DND-41 (cell line): ENCODE measurements at places on chromosomes 12 and 14.

DNA sequence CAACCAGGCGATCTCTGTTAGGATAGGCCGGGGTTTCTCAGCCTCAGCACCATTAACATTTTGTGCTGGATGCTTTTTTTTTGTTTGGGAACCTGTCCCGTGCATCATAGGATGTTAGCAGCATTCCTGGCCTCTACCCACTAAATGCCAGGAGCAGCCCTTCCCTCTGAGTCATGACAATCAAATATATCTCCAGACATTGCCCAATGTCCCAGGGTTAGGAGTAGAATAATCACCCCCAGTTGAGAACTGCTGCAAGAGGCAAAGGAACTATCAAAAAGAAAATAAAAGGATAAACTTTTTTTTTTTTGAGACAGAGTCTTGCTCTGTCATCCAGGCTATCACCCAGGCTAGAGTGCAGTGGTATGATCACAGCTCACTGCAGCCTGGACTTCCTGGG, 76.0 kb downstream of the ACACB start:
- no peaks in the 10 kb centered on the region for H3K36me3 ChIP-seq
- no peak overlapping the region for H3K4me3 ChIP-seq
- no peaks in the 10 kb centered on the region for H3K4me1 ChIP-seq
- no peak overlapping the region for H3K27ac ChIP-seq

DNA sequence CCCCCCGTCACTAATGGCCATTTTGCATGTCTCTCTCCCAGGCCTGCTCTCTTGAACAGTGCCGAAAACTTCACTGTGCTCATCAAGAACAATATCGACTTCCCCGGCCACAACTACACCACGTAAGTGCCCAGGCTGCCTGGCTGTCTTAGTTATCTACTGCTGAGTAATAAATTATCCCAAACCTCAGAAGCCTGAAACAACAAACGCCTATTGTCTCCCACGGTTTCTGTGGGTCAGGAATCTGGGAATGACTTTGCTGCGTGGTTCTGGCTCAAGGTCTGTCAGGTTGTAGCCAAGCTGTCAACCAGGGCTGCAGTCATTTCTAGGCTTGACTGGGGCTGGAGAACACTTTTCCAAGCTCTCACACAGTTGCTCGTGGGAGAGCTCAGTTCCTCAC, 32.6 kb downstream of the P2RX7 start:
- no peak overlapping the region for H3K4me3 ChIP-seq
- no peaks in the 10 kb centered on the region for H3K36me3 ChIP-seq
- H3K4me1 ChIP-seq: no peaks in the 10 kb centered on the region
- no peaks in the 10 kb centered on the region for H3K27me3 ChIP-seq
- no peak for DNase-seq

DNA sequence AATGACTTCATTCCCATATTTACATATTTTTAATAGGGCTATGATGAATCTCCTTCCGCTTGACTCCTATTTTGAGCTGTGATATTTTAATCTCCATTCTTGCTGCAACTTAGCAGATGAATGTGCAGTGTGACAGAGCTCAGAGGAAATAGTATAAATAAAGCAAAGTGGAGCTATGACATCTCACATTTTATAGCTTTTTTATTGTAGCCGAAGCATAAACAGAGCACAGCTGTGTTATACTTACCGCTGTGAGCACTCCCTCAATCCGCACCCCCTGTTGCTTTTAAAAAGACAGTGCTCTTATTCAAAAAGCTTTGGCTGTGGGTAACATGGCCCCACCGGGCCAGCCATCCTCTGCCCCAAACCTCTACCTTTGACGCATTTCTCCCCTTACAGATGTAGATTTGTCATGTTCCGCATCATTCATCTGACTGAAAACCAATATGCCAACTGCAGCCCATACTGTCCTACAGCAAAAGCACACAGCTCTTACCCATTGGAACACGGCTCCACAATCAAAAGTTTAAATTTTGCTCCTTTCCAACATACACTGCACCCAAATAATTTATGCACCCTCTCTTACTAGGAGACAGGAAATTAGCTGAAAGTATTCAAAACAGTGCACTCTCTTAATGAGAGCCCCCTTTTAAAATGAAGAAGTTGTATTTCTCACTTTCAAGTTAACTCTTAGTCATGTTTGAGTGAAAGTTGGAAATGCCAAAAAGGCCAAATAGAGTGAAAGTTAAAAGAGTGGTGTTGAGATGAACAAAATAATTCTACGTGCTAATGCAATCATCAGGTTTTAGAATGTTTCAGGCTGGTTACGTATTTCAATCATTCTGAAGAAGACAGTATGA, 429.3 kb upstream of the SOX5 start:
- DNase-seq: no peak
- no peak overlapping the region for H3K27ac ChIP-seq
- no peaks in the 10 kb centered on the region for H3K27me3 ChIP-seq
- H3K4me3 ChIP-seq: no peak overlapping the region
- H3K36me3 ChIP-seq: no peaks in the 10 kb centered on the region

- peaks cover 19% of the 10 kb centered on the region for H3K36me3 ChIP-seq
- DNase-seq: no peak
- H3K4me1 ChIP-seq: peaks cover 58% of the 10 kb centered on the region
- no peak overlapping the region for H3K4me3 ChIP-seq
- no peaks in the 10 kb centered on the region for H3K27me3 ChIP-seq
Observed at GRCh38 chr14:64508215-64508776, 3.7 kb downstream of the ZBTB1 start.

DNA sequence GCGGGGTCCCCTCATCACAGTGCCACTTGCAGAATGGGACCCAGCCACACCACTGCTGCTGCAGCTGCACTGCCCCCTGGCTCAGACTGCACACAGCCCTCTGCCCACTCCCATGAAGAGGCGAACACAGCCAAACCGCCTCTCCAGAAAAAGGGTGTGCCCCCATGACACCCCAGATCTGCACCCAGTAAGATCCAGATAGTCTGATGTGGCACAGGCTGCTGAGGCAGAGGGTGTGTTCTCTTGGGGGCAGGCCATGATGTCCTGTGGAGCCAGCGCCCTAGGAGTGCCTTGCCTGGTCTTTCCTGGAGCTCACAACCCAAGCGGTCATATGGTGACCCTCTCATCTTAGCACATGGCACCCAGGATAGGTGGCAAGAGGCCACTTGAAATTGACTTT, 44.4 kb downstream of the SLC8B1 start:
- H3K27ac ChIP-seq: no peak overlapping the region
- H3K27me3 ChIP-seq: no peaks in the 10 kb centered on the region
- H3K36me3 ChIP-seq: peaks cover 84% of the 10 kb centered on the region
- no peak for DNase-seq
- H3K4me1 ChIP-seq: no peaks in the 10 kb centered on the region
- H3K4me3 ChIP-seq: no peak overlapping the region

DNA sequence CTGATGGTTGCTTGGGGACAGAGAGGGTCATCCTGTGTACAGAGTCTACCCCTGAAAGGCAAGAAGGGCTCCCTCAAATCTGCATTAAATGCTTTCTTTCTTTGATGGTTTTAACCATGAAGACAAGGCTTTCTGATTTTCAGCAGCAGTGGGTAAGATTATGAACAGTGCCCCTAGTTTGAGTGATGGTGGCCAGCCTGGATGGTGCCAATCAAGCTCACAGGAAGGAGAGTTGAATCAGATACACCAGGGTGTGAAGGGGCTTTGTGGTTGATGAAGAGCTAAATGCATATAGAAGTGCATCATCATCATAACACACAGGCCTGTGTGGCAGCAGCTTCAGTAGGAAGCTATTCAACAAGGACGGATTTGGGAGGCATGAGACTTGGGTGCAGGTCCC, 5.7 kb downstream of the KRT85 start:
- no peak for DNase-seq
- H3K27me3 ChIP-seq: no peaks in the 10 kb centered on the region
- H3K36me3 ChIP-seq: no peaks in the 10 kb centered on the region
- no peak overlapping the region for H3K4me3 ChIP-seq
- H3K27ac ChIP-seq: no peak overlapping the region
- peaks cover 10% of the 10 kb centered on the region; the same call in 1 of the 2 replicates for H3K4me1 ChIP-seq

GRCh38 chr14:97995038-97995437, 1197.9 kb downstream of the VRK1 start:
- no peaks in the 10 kb centered on the region for H3K27me3 ChIP-seq
- H3K36me3 ChIP-seq: no peaks in the 10 kb centered on the region
- peaks cover 35% of the 10 kb centered on the region for H3K4me1 ChIP-seq
- H3K4me3 ChIP-seq: no peak overlapping the region
- no peak for DNase-seq

- peaks cover 73% of the 10 kb centered on the region for H3K36me3 ChIP-seq
- no peaks in the 10 kb centered on the region for H3K27me3 ChIP-seq
- DNase-seq: no peak
- no peak overlapping the region for H3K27ac ChIP-seq
Observed at GRCh38 chr12:49559011-49559675, 8.8 kb downstream of the MCRS1 start.

DNA sequence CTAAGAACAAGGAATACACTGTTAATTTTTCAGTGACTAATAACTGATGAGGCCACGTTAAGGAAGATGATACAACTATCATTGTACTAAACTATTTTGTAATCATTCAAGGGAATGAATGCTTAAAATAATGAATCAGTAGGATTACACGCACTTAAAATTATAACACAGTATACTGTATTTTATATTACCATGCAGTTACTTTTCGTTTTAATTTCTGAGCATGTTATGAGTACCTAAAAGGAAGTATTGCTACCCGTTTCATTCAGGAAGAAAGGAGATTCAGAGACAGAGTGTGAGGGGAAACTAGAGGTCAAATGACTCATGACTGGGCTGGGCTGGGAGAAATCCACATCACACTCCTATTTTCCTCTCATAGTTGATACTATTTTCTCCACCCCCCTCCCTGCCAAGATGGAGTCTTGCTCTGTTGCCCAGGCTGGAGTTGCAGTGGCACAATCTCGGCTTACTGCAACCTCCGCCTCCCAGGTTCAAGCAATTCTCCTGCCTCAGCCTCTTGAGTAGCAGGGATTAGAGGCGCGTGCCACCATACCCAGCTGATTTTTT, 202.0 kb downstream of the PPM1H start:
- no peak for DNase-seq
- no peak overlapping the region for H3K4me3 ChIP-seq
- no peaks in the 10 kb centered on the region for H3K36me3 ChIP-seq
- no peak overlapping the region for H3K27ac ChIP-seq
- H3K27me3 ChIP-seq: no peaks in the 10 kb centered on the region

DNA sequence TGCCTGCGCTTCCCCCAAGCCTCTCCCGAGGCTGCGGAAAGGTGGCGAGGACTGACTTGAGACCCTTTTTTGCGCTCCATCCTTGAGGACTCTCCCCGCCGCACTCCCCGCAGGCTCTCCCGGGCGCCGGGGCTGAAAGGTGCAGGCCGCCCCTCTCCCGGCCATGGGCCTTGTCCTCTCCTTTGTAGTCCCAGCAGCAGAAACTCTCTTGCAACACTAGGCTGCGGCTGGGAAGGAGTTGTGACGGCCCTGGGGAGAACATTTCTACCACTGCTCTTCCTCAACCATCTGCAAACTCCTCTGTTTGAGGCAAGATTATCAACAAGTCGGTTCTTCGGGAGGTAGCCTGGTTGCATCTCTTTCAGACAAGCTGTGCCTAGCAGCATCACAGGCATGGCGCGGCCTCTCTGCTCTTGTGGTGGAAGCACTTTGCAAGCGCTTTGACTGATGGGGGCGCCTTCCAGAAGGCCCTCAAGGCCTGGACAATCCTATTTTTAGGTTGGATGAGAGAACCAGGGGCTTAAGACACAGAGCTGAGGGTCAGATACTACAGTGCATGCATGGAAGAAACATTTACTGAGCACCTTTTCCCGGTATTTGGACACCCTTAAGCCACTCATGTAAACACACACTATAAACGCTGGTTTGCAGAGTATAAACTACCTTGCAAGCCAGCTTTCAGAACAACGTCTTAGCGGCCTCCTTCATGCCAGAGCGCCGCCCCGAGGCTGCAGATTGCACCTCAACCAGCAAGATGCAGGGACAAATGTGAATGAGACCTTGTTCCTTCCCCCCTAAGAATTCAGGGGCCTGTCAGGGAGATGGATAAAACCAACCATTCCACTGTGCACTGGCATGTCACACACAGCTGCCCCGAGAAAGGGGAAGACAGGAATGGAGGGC, 1.2 kb upstream of the PRIMA1 start:
- H3K27ac ChIP-seq: no peak overlapping the region
- H3K36me3 ChIP-seq: no peaks in the 10 kb centered on the region
- no peak for DNase-seq
- no peaks in the 10 kb centered on the region for H3K4me1 ChIP-seq
- no peak overlapping the region for H3K4me3 ChIP-seq

GRCh38 chr12:131231032-131231980, 277.6 kb downstream of the ADGRD1 start:
- no peak for DNase-seq
- no peak overlapping the region for H3K4me3 ChIP-seq
- H3K27ac ChIP-seq: no peak overlapping the region
- H3K36me3 ChIP-seq: no peaks in the 10 kb centered on the region
- peaks cover 6% of the 10 kb centered on the region for H3K27me3 ChIP-seq

GRCh38 chr12:109554761-109555160, 18.5 kb downstream of the MMAB start:
- no peak overlapping the region for H3K4me3 ChIP-seq
- H3K36me3 ChIP-seq: 0 out of 2 replicates have a peak, but pooled peaks cover 4% of the 10 kb centered on the region
- DNase-seq: no peak
- H3K27me3 ChIP-seq: no peaks in the 10 kb centered on the region
- no peaks in the 10 kb centered on the region for H3K4me1 ChIP-seq
- no peak overlapping the region for H3K27ac ChIP-seq

- H3K4me1 ChIP-seq: no peaks in the 10 kb centered on the region
- DNase-seq: no peak
- no peaks in the 10 kb centered on the region for H3K27me3 ChIP-seq
- no peak overlapping the region for H3K4me3 ChIP-seq
- H3K36me3 ChIP-seq: no peaks in the 10 kb centered on the region
Observed at GRCh38 chr14:56461276-56462275, 118.0 kb upstream of the TMEM260 start.

GRCh38 chr14:69647213-69647612, 35.8 kb downstream of the SUSD6 start:
- no peaks in the 10 kb centered on the region for H3K27me3 ChIP-seq
- no peaks in the 10 kb centered on the region for H3K4me1 ChIP-seq
- DNase-seq: no peak
- no peak overlapping the region for H3K27ac ChIP-seq

- H3K27me3 ChIP-seq: no peaks in the 10 kb centered on the region
- H3K27ac ChIP-seq: no peak overlapping the region
- no peak overlapping the region for H3K4me3 ChIP-seq
- no peaks in the 10 kb centered on the region for H3K4me1 ChIP-seq
Observed at GRCh38 chr12:42609605-42610004, 20.1 kb upstream of the PRICKLE1 start.

DNA sequence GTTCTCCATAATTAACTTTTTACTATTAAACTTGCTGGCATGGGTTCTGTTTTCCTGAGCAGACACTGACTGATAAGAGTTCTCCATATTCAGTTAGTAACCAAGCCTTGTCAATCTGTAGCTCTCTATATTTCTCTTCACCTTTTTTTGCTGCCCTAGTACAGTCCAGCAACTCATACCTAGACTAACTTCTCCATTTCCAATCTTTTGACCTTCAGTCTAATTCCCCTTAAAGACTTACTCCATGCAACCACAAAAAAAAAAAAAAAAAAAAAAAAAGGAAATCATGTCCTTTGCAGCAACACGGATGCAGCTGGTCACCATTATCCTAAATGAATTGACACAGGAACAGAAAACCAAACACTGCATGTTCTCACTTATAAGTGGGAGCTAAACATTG, 125.7 kb upstream of the KRAS start:
- no peak for DNase-seq
- H3K4me3 ChIP-seq: no peak overlapping the region
- no peaks in the 10 kb centered on the region for H3K36me3 ChIP-seq

- H3K27me3 ChIP-seq: no peaks in the 10 kb centered on the region
- peak overlapping the region; percentile 82 for H3K27ac ChIP-seq
- peak overlapping the region; percentile 74 for H3K4me3 ChIP-seq
- DNase-seq: no peak
- H3K4me1 ChIP-seq: peaks cover 57% of the 10 kb centered on the region
Observed at GRCh38 chr14:74763803-74764531, 851 bp downstream of the YLPM1 start.

- H3K4me3 ChIP-seq: no peak overlapping the region
- H3K27me3 ChIP-seq: peaks cover 11% of the 10 kb centered on the region
- DNase-seq: no peak
- H3K27ac ChIP-seq: no peak overlapping the region
Observed at GRCh38 chr12:4191642-4192041, 81.9 kb upstream of the CCND2 start.
